DMS79 (cell line): ENCODE measurements at places on chromosomes 5 and 9.
A peak's percentile ranks its signal among the peaks of the same experiment; 100 is the strongest.

DNA sequence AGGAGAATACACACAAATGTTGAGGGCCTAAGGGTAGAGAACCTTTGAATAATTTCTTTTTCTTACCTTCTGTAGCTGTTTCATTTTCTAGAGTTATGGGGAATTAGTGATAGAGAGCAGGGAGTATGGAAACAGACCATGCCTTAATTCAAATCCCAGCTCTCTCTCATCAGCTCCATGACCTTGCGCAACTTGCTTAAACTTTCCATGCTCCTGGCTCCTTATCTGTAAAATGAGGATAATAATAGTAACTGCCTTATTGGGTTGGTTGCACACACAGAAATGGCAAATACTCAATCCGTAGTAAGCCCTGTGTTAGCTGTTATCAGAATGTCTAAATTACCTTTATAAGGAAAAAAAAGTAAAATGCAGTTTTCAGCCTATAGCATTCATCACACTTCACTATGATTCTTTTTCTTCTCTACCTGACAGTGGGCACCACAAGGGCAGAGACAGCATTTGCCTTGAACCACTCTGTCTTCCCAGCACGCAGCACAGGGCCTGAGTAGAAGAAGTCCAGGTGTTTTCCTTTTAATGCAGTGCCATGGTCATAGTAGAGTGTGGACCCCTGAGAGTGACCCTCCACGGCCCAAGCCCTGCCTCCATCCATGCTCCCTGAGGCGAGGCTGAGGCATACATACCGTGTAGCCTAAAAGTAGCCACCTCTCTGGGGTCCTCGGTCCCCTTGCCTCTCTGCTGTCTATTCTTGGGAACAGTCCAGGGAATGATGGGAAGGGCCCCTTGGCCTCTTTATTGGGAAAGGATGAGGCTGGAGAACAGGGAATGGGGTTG lies 17.4 kb downstream of the C5orf15 start:
- DNase-seq, result no peak

DNA sequence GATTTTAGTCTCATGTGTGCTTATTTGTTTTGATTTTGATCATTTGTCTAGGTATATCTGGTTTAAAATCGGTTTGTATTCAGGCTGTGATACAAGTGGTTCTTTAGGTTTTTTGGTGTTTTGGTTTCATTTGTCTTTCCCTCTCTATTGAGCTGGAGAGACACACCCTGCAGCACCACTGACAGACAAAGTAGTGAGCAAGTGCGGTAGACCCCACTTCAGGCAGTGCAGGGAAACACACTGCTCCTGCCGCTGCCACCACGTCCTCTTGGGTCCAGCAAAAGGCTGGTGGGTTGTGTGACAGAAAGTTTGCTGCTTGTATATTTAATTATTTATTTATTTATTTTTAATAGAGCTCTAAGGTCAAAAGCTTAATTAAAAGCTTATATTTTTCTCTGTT lies 801.0 kb downstream of the NR2F1-AS1 start:
- no peak for DNase-seq

DNA sequence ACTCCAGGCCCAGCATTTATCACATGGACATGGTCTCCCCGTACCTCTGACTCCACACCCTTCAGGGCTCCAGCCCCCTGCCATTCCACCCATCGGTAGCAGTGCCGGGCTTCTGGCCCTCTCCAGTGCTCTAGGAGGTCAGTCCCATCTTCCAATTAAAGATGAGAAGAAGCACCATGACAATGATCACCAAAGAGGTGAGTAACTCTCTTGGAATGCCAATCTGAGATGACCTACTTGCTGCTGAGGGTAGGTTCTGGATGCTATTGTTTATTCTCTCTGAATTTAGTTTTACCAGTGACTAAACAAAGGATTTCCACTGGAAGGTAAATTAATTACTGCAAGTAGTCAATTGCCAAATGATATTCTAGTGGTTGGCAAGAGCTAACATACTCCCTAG lies 80.8 kb downstream of the TLE4 start:
- DNase-seq, result no peak

DNA sequence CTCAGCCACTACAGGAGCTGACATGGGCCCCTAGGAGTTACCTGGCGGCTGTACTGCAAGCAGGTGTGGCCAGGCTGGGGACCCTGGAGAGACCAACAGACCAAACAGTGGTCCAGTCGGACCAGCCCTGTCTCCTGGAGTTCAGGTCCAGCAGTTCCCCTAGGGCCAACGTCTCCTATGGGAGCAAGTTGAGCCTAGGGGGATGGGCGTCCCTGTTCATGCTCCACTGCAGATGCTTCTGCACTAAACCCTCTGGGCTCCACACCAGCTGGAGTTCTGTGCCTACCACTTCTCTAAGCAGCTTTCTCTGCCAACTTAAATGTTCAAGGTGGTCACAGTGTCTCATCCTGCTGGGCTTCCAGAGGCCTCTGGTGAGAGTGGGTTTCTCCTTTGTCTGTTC lies 20.6 kb upstream of the OMD start:
- no peak for DNase-seq

DNA sequence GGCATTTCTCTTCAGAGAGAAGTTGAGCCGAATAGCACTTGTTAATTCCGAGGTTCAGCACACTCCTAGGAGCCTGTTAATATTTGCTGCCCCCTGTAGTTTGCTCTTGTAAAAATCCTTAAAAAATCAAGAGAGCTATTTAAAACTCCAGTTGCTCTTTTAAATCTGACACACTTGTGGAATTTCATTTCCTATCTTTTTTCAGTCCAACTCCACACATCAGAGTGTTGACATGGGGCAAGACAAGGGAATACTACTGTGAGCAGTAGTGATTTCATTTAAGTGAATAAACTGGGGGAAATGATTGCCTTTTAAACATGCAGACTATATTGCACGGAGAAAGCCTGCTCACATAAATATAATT lies 1096.3 kb upstream of the DMAC1 start:
- DNase-seq, result no peak

- no peak for DNase-seq
Measured at GRCh38 chr5:169001394-169001793, 299.5 kb downstream of the SLIT3 start.

- no peak for DNase-seq
Measured at GRCh38 chr9:116566677-116567488, 120.2 kb upstream of the TRIM32 start.

DNA sequence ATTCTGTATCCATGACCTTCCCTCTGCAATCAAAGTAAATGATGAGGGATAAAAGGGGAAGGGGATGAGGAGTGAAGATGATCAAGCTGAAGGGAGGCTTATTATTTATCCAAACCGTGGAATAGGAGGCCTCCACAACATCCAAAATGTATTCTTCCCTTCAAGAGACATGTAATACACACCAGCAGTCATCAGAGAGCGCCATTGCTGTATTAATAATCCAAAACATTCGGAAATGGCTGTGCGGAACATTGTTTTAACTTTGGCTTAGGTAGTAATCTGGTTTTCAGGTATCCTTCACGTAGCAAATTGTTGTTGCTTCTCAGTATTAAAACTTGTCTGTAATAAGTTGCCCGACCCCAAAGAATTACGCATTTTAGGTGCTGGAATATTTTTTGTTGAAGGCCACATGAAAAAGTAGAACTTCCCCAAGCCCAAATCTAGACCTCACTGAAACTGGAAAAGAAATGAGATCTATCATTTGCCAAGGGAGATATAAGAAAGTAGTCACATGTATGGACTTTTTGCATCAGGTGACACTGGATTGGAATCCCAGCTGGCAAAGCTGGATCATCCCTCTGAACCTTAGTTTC lies 2.6 kb upstream of the BOD1 start:
- no peak for DNase-seq

- no peak for DNase-seq
Measured at GRCh38 chr5:125201446-125202052, 455.1 kb upstream of the ZNF608 start.

GRCh38 chr5:36607838-36608783 lies 1.7 kb downstream of the SLC1A3 start:
- DNase-seq, result no peak

- DNase-seq, result no peak
Measured at GRCh38 chr5:95862671-95863382, 40.3 kb upstream of the GLRX start.

- no peak for DNase-seq
Measured at GRCh38 chr5:121006217-121006616, 542.1 kb downstream of the PRR16 start.

- no peak for DNase-seq
Measured at GRCh38 chr5:58064801-58065200, 395.1 kb downstream of the PLK2 start.

GRCh38 chr9:14097215-14097614 lies 216.7 kb downstream of the NFIB start:
- peak; percentile 32 for DNase-seq

DNA sequence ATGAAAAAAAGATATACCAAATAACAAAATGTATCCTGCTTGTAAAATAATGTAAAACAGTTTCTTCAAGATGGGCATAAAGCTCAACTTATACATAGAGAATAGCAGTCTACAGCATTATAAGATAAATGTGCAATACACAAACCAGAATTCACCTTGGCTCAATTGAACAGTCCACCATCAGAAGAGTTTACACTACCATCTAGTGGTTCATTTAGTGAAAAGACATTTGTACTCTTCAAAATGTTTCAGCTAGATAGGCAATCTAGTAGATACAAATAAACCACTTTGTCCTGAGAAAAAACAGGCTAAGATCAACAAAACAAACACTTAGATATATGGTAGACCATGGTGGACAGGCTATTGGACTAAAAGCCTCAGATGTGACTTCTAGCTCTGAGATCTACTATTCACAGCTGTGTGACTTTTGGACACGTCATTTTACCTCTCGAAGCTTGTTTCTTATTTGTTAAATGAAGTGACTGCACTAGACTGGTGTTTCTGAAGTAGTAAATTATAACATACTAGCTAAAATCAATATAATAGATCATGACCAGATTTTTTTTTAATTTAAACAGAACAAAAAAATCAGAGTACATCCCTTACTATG lies 22.1 kb upstream of the TPD52L3 start:
- DNase-seq, result peak; percentile 11

GRCh38 chr9:37437621-37438020 lies 15.1 kb downstream of the GRHPR start:
- DNase-seq, result no peak

DNA sequence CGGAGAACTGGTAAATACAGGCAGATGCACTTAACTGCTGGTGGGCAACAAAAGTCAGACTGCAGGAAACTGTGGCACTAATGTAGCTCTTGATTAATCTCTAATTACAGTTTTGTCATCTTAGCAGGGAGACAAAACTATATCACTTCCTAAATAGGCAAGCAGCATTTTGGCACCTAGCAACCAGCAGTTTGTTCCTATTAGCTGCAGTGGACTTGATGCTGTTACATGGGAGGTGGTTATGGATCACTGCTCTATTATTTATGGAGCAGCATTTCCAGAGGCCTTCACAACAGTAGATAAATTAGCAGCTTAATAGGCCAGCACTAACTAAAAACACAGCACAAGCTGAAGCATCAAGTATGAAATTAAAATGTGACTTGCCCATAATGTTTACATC lies 518.3 kb upstream of the ITGA1 start:
- peak; percentile 48 for DNase-seq

DNA sequence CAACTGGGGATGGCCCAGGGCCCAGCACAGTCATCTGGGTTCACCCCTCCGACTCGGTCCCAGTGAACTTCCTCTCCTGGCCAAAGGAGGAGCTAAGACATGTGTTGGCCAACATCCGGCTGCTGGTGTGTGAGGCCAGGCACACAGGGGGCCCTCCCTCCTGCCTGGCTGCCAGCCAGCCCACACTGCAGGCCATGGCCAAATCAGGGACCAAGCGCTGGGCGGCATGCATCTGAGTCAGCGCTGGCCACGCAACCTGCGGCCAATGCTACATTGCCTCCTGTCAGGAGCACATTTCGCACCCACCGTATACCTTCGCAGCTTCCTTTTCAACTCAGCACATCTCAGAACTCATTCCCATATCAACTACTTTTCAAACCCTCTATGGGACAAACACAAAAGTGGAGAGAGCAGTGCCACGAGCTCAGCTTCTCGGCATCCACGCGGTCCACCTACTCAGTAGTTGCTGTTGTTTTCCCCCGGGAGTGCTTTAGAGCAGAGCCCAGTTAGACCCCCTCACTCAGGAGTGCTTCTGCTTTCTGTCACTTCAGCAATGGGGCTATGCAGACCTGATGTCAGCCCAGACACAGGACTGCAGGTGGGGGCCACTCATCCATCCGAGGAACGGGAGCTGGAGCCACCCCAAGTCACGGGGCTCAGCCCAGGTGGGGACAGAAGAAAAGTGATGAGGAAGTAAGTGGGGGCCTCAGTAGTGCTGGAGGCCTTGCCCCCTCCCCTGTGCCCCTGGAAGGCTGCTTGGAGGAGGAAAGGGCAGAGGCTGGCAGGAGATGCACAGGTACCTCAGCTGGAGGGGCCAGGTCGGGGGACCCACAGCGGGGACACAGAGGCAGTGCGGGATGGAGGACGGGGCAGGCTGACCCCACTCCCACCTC lies 13.9 kb downstream of the NINJ1 start:
- DNase-seq, result no peak

- DNase-seq, result no peak
Measured at GRCh38 chr9:119839888-119840287, 470.7 kb upstream of the BRINP1 start.

DNA sequence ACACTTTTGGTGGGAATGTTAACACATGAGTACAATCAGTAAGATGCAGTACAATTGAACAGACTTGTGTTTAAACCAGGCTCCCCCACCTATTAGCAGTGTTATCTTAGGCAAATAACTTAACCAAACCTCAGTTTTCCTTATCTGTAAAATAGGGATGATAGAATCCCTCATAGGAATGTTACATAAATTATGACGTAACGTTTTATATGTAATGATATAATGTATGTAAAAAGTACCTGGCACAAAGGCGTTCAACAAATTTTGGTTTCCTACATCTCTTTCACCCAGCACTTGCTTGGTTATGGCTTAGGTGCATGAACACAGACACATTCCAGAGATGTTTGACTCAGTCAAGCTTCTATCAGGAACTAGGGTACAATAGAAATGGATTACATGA lies 26.7 kb upstream of the IL33 start:
- no peak for DNase-seq

DNA sequence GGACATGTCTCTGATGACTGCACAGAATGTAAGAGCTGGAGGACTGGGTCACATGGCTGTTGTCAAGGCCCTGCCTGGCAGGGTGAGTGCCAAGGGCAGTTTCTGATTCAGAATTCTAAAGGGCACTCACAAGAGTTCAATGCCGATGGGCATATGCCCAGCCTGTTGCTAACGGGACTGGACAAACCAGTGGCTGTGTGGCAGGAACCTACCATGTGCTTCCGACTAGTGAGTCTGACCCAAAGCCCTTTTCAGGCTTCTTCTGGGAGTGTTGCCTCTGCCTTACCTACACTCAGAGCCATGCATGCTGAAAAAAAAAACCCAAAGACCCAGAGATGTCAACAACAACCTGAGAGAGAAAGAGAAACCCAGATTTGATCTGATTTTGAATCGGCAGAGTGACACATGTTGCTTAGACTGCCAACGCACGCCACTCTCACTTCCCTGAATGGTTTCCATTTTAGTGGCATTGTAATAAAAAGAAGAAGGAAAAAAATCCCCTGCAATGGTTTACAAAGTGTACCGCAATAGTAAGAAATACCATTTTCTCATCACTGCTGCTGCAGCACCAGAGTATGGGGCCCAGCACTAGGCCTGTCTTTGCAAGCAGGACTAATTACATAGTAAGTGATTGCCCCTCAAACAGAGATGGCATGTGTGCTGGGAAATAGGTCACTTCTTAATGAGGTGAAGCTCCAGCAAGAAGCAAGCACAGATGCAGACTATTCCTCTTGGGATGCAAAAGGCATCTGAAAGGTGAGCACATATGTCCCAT lies 194.3 kb downstream of the PALM2AKAP2 start:
- DNase-seq, result no peak

GRCh38 chr5:153618867-153619266 lies 128.4 kb downstream of the GRIA1 start:
- no peak for DNase-seq

GRCh38 chr5:153461341-153461740 lies 29.1 kb upstream of the GRIA1 start:
- no peak for DNase-seq
